GM12865 (cell line): ENCODE measurements at places on chromosomes 1 and 21.

DNA sequence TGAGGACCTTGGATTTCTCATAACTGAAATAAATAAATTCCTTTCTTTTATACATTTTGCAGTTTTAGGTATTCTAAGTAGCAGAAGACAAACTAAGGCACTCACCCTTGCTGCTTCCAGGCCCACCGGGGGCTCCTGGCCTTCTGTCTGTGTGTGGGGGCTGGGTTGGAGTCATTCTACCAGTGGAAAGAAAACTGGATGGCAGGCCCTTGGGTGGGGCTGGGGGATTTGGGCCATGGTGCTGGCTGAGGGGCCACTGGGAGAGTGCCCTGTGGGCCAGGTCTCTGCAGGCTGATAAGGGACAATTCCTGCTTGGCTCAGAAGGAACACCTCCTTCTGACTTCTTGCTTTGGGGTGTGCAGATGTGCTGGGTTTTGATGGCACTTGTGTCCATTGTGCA lies 54.0 kb upstream of the CSF3R start:
- DNase-seq = no peak

- no peak for DNase-seq
Measured at GRCh38 chr1:228403231-228403631, 3.4 kb downstream of the TRIM11 start.

DNA sequence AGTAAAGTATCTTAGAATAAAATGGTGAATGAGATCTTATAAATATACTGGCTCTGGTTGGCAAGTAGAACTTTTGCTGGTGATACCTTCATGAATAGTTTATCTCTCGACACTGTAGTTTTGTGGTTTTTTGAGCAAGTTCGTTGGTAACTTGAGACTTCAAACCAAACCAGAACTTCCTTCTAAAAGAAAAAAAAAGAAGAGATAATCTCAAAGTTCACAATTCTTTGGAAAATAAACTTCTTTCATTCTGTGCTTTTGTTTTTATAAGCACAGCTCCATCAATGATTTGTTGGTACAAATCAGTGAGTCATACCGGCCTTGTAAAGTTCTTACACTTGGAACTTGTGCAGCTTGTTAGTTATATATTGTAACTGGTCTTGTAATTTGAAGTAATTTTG lies 2.3 kb downstream of the HIPK1 start:
- no peak for DNase-seq

- DNase-seq = peak; percentile 6
Measured at GRCh38 chr1:111404588-111404987, 22.9 kb downstream of the OVGP1 start.

DNA sequence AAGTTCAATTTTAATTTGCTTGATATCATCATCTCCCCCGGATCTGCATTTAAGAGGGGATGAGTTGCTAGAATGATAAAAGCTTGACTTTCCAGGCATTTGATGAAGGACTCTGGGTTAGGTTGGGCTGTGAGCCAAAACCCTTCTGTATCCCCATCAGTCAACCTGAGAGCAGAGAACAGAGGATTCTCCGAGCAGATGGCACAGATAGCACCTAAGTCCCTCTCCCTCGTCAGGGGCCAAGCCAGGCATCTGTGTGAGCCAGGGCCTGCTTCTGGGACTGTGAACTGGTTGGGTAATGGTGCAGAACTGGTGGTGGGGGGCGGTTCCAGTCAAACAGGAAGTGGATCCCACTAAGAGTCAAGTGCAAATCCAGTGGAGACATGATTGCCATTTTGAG lies 205.8 kb downstream of the TNR start:
- no peak for DNase-seq

- no peak for DNase-seq
Measured at GRCh38 chr21:32463889-32464300, 51.4 kb downstream of the EVA1C start.

GRCh38 chr21:41833497-41834115 lies 45.5 kb downstream of the PRDM15 start:
- peak; percentile 87 for DNase-seq

DNA sequence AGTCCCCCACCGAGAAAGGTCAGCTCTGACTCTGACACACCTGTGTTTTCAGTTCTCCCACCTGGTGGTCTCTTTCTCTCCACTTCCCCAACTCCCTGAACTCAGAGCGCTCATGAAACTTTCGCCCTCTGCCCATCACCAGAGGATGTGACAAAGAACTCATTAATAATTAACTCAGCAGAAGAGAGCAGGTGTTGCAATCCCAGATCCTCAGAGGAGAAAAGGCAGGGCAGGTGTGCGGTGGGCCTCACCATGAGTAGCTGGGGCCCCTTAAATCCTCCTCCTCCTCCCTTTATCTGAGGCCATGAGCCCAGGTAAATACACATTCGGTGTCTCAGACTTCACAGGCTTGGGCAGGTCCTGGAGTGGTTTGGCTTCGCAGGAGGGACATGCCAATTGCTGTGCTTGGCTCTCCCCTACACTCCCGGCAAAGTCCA lies 1.7 kb upstream of the LAMB3 start:
- DNase-seq = no peak

- peak; percentile 44 for DNase-seq
Measured at GRCh38 chr21:29231756-29232529, 66.8 kb upstream of the BACH1 start.

DNA sequence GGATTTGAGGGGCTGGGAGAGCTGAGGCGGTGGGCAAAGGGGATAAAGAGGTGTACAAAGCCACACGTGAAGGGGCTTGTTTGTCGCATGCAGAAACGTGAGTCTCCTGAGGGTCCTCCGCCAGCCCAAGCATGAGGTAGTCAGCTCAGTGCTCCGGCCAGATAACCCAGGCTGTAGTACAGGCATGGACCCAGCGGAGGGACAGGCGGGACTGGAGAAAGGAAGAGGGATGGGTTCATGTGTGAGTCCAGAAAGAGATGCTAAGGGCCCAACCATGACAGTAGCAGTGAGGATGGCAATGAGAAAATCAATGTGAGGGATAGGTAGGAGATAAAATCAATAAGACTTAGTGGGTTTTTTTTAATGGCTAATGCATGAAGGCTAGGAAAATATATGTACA lies 13.7 kb upstream of the ELK4 start:
- no peak for DNase-seq

GRCh38 chr21:39041816-39042215 lies 141.4 kb downstream of the PSMG1 start:
- DNase-seq = no peak

DNA sequence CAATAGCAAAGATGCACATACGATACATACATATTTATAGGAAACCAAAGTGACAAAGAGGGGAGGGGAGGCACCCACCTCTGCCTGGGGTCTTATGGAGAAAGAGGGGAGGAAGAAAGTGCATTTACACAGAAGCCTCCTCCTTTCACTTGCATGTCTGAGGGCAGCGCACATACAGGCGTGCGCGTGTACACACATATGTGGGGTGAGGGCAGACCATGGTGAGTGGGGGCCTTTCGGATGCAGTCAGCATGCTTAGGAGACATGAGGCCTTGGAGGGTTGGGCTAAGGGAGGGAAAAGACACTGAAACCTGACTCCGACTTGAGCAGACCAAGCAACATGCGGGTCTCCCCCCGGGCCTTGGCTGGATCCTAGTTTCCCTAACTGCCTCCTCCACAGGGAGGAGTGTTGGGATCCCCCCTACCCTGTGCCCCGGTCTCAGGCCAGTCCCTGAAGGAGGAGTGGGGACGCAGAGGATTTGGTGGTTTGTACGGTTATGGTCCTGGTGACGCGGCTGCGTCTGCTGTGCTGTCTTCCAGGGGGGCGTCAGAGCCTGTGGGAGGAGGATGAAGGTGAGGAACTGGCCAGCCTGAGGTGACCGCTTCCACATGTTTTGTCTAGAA lies 15.2 kb downstream of the LRRC71 start:
- no peak for DNase-seq

DNA sequence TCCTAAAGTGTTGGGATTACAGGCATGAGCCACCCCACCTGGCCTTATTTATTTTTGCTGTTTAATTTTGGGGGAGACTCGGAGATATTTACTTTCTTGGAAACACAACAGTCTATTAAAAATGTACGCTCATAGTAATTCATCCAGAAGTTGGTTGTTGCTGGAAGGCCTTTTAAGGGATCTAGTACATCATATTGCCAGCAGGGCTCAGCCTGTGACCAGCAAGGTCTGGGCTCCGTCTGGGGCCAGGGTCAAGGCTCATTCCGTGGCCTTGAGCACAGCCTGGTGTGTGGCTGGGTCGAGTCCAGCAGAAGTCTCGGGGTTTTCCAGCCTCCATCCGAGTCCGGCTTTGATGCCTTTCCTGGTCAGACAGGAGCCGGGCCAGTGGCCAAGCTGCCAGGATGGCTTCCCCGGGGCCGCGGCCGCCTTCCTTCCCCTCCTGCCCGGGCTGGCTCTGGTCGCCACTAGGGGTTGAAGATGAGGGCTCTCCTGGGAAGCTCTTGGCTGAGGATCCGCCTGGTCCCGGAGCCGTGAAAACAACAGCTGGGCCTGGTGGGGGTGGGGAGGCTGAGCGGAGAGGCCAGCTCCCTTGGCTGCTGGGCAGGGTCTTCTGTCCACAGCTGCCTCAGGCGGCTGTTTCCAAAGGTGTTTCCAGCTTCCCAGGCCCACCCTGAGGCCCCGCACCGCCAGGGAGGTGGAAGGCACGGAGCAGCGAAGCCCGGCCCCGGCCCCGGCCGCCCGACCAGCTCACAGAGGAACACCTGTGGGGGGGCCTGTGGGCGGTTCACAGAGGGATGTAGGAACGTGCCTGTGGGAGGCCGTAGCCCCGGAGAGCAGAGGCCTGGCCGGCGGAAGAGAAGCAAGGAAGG lies 5.1 kb upstream of the VWA1 start:
- DNase-seq = no peak

DNA sequence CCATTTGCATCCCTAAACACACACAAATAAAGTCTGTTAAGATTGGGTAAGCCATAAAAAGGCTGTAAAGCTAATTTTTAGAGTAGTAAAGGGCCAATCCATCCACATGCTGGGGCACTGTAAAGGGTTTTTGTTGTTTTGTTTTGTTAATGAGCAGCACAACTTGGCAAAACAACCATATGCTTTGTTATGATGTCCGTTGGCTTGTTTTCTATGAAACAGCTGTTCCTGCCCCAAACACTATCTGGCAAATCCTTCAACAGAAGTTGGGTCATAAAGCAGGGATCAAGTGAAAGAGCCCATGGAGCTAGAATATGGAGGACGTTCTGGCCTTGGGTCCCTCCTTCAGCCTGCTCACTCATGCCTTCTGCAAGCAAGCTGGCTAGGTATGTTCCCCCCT lies 183.6 kb downstream of the APP start:
- DNase-seq = no peak

DNA sequence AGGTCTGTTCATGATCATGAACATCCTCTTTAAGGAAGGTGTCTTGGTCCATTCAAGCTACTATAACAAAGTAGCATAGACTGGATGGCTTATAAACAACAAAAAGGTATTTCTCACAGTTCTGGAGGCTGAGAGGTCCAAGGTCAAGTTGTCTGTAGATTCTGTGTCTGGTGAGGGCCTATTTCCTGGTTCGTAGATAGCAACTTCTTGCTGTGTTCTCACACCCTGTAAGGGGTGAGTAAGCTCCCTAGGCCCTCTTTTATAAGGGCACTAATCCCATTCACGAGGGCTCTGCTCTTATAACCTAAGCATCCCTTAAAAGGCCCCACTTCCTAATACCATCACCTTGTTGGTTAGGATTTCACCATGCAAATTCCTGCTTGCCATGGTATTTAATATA lies 347.7 kb downstream of the PTBP2 start:
- DNase-seq = no peak

DNA sequence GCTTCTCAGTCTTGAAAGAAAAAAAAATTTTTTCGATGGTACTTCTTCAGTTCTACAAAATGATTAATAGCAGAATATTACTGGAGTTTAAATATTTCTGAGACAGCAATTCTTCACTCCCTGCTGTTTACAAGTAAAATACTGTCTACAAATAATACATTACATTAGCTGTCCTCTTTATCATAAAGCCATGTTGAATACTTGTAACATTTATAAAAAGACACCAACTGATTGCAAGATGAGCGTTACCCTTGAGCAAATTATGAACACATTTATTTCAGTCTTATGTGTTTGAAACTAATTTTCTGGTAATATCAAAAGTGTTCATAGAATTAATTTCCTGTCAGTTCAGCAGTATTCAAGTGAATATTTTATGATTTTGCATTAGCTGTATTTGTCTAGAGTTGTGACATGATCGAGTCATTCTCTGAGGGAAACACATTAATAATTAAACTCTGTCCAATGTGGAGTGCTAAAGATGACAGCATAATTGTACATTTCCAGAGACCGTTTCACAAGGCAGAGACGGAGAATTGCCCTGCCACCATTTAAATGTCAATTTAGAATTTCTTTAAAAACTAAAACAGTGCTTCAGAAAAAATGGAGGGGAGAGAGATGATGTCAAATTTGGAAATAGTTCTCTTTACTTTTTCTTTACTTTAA lies 1359.0 kb upstream of the ADGRL4 start:
- no peak for DNase-seq

DNA sequence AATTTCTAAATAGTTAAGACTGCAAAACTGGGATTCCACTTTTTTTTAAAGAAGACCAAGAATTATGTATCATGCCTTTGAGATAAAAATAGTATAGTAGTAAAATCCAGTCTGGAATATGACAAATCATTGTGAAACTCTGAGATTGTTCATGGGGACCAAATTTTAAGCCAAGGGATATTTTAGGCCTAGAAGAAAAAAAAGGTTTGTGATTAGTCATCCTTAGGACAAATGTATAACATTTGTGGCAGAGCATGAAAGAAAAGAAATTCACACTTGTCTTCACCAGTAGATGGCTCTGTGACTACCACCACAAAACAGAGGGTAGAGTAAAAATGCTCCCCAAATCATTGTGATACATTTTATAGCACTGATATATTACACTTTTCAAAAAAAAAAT lies 226.1 kb downstream of the KCTD3 start:
- peak; percentile 2 for DNase-seq

GRCh38 chr1:203098914-203099520 lies 13.2 kb upstream of the MYOG start:
- DNase-seq = no peak

DNA sequence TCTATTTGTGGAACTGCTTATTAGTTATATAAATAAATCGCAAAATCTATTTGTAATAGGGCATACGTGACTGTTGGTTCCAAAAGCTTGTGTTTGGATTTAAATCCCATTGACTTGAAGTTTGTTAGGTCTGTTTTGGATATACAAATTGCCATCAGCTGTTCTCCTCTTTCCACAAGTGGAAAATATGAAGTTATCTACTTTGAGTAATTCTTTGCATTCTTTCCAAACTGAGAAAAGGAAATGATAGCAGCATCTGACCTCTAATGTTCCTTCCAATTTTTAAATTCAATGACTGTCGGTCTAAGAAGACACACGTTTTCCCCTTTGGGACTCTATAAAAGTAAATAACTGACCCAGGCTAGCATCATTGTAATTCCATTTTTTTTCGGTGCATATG lies 165.7 kb upstream of the SGIP1 start:
- no peak for DNase-seq

- DNase-seq = no peak
Measured at GRCh38 chr1:17356387-17357026, 15.5 kb upstream of the PADI6 start.
